ENCODE measurements at places on chromosomes 1 and 21.

DNA sequence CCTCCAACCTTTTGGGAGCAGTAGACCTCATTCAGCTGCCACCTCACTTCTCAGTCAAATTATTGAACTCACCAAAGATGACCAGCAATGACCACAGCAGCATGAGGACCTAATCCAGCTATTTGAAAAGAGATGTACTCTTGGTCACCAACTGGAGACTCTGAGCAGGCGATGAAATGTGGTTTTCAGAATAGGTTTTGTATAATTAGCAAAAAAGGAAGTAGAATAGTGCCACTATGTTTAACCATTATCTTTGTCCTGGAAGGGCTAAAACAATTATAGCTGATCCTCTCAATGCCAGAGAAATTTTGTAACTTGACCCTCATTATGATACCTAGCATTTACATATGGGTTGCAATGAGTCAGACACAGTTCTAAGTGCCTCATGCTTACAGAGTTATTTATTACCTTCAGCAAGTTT is at the start of gene FCRL2:
TSS of gene FCRL2 (minus strand) at position 162 of the 421 bp plus-strand sequence. CDS start at position 103, 59 bp downstream.
- no peak for DNase-seq

DNA sequence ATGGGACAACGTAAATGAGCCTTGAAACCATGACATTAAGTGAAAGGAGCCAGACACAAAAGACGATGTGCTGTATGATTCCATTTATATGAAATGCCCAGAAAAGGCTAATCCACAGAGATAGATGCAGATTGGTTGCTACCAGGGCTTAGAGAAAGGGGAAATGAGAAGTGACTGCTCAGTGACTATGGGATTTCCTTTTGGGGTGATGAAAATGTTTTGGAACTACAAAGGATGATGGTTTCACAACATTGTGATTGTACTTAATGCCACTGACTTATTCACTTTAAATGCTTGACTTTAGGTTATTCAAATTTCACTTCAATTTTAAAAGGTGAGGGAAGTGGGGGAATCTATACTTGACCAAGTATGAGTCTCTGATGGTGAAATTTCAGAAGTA is 414.3 kb downstream of the SETD4 start:
- DNase-seq: no peak

- DNase-seq: no peak
Observed at GRCh38 chr1:157237981-157238380, 99.8 kb upstream of the ETV3 start.

DNA sequence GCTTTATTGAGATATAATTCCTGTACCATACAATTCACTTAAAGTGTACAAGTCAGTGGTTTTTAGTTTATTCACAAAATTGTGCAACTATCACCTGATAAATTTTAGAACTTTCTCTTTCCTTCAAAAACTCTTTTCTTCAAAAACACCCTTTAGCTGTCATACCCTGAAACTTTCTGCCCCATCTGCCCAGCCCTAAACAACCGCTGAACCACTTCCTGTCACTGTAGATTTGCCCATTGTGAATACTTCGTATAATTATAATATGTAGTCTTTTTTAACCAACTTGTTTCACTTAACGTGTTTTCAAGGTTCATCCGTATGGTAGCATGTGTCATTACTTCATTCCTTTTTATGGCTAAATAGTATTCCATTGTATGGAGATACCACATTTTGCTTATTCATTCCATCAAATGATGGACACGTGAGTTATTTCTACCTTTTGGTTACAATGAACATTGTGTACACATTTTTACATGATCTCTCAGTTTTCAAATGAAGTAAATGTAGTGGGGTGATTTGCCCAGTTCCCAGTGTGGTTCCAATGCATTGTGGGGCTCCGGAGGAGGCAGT is 37.9 kb downstream of the WNT4 start:
- no peak for DNase-seq

DNA sequence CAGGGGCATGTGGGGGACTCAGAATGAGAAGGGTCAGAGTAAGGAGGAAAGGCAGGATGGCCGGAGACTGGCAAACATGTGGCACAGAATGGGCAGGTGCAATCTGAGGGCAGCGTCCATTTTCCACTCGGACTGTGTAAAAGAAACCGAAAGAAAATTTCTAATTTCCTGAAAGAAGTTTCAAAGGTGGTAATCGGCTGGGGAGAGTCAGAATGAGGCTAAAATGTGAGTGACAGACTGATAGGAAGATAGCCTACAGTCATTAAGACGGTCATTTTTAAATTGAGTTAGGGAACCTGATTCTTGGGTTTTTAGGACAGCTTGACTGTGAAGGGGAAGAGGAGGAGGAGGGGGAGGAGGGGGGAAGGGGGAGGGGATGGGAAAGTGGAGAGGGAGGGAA is 23.6 kb downstream of the COA6 start:
- DNase-seq: no peak

DNA sequence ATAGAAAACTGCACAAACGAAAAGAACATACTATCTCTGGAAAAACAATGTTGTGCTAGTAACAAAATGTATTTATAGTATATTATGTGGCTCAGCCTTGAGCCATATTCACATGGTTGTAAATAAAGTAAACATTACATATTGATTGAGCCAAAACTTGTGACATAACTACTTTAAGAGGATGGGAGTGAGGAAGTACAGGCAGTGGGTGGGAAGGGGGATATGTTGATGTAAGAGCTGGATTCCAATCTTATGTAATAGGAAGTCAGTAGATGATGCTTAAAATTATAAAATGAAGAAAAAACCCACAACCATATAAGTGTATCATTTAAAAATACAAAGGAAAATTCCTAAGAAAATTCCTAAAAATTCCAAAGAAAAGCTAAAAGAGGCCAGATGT is 42.7 kb downstream of the RHOU start:
- no peak for DNase-seq

DNA sequence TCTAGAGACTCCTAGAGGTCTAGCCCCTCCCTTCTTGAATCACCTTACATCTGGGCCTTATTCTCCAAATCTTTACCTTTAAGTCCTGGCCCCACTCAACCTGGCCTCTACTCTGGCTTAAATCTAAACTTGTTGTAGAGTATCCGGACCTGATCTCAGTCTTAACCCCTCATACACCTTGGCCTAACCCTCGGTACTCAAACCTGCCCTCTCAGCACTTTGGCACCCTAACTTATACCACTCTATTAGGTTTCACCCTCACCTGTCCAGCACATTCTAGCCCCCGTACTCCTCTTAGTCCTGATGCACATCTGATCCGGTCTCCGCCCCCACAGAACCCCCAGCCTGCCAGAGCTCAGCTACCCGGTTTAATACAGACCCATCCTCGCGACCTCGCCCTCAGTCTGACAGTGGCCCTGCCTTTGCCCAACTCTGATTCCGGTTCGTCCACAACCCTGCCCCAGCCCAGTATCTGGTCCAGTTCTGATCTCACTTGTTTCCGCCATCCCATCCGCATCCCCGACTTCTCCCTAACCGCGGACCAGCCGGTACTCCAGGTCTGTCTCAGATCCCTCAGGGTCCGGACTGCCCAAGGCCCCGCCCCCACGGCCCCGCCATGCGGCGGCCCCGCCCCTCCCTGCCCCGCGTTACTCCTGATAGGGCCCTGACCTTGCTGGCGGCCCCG is 1.5 kb downstream of the TRIM62 start:
- no peak for DNase-seq

DNA sequence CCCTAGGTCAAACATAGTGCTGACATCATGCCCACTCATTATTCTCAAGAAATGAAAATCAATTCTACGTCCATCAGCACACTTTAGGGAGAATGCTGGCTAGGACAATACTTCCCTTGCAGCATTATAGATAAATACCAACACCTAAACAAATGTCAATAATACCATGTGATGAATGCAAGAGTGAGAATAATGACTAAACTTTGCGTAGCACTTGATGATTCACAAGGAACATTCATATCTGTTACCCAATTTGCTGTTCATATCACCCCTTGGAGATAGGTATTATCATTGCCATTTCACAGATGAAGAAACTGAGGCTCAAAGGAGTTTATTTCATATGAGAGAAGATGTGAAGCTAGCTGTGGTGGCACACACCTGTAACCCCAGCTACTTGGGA is 24.8 kb upstream of the EPS15 start:
- DNase-seq: no peak

DNA sequence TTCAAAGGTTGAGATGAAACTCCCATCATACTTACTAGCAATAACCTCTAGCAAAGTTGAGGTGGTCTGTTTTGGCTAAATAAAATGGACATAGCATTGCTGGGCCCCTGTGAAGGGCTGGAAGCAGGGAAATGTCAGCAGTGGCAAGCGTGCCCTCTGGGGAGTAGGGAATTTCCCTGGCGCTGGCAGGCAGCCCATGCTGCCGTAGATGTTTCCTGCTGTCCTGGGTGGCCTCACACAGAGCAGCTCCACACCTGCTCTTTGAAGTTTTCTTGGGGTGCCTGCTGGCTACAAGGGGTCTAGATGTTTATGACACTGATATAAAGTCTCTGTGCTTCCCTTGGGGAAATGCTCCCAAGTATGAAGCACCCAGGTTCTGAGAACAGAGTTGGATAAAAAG is 30.2 kb downstream of the ADARB1 start:
- peak; percentile 52 for DNase-seq

- no peak for DNase-seq
Observed at GRCh38 chr21:46149205-46149901, 6.0 kb downstream of the FTCD start.

- no peak for DNase-seq
Observed at GRCh38 chr1:10516925-10517676, 42.4 kb downstream of the PEX14 start.

DNA sequence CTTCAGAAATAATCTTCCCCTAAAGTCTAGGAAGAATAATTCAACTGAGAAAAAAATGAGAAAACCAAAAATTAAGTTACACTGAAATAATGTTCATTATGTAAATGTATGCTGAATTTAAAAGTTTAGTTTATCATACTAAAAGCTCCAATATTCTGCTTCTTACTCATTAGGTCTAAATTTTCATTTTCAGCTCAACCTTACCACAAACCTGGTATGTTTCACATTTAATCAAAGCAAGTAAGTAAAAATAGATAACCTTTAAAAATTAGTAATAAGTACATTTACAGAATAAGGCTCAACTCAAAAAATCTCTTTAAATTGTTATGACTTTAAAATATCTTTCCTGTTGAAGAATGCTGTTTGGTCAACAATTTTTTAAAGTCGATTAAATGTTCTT is 15.0 kb downstream of the BTG3 start:
- DNase-seq: no peak

DNA sequence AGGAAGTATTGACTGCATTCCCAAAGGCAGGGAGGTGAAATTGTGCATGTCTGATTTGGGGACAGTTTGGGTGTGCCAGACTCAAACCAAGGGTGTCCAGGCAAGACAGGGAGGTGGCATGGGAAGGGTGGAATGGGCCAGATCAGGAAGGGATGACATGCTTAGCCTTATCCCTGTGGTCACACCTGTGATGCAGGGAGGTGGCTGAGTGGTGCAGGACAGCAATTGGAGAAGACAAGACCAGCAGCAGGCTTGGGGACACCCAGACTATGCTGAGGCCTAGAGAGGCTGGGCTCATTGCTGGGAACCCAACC is 4.0 kb downstream of the FOXO6 start:
- DNase-seq: no peak

DNA sequence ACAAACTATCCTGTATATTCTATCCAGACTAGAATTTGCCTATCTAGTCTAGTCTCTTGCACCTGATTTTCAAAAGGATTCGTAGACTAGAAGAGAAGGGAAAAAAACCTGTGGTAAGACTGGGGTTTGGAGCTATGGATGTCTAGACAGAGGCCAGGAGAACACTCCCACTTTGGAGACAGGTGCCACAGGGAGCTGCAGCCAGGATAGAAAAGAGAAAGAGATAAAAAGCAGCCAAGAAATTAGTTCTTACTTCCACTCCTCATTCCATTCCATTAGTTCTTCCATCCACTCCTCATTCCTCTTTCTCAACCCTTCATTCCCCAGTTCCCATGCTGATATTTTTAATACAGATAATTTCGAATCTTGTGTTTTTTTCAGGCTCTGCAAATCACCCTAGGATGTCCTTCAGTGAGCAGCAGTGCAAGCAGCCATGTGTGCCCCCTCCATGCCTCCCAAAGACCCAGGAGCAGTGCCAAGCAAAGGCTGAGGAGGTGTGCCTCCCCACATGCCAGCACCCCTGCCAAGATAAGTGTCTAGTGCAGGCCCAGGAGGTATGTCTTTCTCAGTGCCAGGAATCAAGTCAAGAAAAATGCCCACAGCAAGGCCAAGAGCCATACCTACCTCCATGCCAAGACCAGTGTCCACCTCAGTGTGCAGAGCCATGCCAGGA is 496 bp downstream of the PRR9 start:
- DNase-seq: no peak

DNA sequence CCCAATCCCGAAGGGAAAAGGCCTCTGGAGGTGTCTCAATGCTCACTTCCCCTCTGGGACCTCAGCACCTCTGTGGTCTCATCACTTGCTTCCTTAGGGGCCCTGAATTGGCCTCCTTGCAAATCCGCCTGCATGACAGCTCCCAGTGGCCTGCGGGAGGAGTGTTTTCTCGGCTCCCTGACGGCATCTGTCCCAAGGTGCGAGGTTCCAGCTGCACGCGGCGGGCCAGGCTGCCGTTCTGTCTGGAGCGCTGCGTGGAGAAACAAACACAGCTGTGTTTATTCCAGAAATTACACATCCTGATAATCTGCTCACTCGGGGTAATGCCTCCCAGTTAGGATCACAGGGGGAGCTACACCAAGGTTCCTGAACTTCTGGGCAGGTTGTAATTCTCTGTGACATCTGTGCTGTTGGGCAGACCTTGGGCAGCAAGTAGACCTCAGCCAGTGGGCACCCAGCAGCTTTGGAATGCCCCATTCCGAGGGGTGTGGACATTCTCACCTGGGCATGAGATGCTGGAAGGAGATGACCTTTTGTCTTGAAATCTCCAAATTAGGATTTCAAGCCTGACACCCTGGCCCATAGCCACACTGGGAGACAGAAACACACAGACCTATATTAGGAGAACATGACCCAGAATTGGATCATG is 18.2 kb downstream of the EPHB2 start:
- no peak for DNase-seq

GRCh38 chr1:40810927-40811326 is 27.3 kb downstream of the KCNQ4 start:
- no peak for DNase-seq

DNA sequence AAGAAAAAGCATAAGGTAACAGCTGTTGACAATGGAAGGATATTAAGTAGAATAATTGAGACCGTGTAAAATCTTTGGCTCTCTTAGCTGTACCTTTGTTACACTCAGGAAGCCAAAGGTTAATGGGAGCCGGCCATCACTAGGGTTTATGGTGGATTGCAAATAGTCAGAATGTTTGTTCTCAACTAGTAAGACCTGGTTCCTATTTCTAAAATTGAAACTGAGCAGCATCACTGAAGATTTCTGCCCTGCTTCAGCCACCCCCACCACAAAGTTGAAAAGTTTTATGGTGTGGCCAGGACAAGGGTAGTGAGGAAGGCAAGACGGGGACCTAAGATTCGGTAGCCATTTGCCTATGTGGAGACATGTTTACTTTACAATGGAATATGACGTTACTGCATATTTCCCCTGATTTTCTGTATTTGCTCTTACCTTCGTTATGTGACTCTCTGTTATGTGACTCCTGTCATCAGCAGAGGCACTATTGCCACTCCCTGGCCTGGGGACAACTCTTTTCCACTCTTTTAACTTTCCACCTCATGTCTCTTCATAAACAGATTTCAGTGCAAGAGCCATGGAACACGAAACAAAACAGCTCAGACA is 41.4 kb upstream of the KIF1B start:
- no peak for DNase-seq

All from SK-N-SH (cell line).